ENCODE measurements at places on chromosomes 5 and 9.

DNA sequence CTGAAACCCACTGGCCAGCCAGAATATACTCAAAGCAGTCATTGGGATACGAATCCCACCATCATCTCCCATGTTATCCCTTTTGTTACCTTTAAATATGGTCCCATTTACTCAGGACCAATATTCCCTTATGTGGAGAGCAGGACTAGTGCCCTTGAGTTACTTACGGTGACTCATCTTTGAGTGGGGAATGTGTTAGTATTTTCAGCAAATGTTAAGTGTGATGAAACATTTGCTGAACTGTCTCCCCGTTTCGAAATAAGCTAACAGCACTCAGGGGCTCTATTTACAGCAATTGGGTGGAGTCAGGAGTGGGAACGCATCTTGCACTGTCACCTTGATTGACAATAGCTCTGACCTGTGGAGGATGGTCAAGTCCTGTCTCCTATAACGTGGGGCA, 67.4 kb downstream of the CTSL start:
- DNase-seq: no peak

DNA sequence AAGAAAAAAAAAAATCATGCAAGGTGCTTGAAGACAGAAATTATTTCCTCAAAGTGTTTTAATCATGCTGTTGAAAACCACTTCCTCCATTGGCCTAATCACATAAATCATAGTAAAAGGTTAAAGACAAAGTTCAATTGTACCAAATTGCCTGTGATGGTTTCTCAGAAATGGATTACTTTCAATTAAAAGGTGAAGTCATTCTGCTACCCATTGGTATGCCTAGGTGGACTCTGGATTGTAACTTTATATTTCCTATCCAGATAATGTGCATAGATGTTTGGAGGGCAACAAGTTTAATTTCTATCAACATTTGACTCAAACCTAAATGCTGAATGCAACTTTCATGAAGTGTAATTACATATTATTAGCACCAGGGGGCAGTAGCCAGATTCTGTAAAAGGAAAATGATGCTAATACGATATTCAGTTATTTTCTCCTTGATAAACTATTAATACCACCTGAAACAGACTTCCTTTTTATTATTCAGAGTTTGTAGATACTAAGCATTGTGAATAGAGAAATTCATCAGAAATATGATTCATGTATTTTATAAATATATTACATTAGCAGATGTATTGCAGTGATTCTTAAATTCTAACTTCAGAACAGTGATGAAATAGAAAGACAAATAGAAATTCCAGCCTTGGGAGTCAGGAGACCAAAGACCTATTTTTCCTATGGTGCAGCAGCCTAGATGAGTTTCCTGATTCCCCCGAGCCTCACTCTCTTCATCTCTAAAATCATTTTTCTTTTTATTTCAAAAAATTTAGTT, 148.2 kb downstream of the CAAP1 start:
- DNase-seq: no peak

DNA sequence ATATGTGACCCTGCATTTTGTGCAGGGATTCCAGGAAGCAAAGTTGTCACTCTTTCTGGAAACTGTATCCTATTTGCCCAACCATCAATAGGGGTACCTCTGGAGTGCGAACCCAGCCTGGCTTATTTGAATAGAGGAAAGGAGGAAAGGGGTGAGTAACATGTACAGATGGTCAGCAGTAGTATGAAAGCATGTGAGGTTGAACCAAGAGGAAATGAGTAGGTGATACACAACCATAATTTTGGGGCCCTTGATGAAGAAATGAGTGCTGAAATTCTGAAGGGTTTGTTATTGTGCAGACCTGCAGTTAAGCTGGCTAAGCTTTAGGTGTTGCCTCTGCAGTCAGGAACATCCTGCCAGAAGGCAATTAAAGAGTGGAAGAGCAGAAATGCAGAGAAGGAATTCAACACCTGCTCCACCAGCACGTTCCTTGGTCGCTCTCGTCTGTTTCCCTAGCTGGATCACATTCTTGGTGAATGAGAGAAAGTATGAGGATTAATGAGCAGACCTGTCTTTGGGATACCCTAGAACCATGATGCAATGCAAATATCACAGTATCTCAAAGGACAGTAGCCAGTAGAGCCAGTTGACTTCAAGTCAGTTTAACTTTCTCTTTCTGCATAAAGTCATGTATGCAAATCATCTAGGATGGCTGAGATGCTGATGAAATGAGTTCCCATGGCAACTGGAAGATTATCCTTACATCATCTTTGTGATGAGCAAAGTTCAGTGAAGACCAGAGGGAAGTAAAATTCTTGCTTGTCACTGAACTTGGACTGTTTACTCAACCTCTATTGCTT, 13.2 kb upstream of the IL12B start:
- DNase-seq: no peak

GRCh38 chr5:132439521-132440089, 51.0 kb downstream of the IRF1 start:
- peak; percentile 36 for DNase-seq

DNA sequence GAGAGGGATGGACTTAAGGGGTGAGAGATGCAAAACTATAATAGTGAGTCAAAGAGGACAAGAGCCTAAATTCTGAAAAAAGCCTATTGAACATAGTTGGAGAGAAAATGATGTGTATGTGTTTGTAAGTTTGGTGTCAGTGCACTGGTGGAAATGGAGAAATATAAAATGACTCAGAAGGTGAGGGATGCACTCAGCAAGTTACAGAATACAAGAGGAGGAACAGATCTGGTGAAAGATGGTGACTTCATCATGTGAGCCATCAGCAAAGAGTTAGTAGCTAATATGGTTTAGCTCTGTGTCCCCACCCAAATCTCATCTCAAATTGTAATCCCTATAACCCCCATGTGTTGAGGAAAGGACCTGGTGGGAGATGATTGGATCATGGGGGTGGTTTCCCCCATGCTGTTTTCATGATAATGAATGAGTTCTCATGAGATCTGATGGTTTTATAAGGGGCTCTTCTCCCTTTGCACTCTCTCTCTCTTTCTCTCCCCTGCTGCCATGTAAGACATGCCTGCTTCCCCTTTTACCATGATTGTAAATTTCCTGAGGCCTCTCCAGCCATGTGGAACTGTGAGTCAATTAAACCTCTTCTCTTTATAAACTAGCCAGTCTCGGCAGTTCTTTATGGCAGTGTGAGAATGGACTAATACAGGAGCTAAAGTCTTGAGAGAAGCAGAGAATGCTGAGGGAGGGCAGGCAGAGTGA, 30.4 kb upstream of the FYB1 start:
- no peak for DNase-seq

DNA sequence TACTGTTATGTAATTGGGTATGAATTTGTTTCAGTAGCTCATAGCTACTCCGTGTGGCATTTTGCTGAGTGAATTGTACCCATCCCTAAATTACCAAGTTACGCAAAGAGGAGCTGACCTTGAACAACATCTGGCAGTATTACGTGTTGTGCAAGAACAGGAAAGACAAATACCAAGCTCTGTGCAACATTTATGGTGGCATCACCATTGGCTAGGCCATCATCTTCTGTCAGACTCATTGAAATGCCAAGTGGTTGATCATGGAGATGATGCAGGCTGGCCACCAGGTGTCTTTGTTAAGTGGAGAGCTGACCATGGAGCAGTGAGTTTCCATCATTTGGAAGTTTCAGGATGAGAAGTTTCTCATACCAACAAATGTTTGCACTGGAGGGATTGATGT, 15.0 kb downstream of the ZSWIM6 start:
- DNase-seq: no peak

DNA sequence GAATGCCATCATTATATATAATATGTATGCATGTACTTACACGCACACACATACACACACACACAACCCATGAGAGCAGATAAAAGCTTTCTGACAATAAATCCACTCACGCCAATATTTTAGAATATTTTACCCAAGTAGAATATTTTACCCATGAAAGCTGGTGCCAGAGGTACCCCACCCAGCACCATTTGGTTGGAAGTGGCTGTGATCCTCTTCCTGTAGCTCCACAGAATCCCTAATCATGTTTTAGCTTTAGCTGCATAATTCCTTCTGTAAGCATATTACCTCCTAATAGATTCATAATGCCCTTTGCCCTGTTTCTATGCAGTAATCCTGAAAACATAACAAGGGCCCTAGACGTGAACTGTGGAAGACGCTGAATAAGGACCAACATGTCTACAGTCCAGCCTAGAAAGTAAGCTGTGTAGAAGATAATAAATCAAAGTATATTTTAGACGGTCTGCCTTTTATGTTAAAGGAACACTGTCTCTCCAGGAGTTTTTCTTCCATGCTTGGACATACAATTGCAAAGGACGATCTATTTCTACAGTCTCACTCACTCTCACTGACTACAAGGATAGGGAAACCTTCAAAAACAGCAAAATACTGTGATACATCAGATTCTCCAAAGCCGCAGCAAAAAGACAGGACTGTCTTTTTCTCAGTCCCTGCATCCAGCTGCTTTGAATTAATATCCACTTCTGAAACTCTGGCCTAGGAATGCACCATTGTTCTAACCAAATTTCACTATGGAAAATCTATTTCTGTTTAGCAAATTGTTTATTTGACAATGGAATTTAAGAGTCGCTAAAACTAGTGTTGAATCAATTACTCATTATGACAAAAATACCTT, 98.2 kb downstream of the USP20 start:
- DNase-seq: no peak

DNA sequence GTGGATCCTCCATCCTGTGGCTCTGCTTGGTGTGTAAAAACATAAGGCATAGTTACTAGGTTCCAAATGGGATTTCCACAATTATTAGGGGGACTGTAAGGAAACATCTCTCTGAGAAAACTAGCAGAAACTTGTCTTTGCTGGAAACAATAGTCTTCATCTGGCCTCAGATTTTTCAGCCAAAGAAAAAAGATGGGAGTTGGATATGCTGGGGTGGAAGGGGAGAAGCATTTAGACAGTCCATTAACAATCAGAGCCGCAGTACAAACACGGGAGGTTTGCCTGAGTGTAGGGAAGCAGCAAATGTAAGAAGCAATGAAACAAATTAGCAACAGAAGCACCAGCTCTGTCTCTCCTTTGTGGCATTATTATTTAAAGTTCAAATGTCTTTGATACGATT, 402.7 kb upstream of the ZNF608 start:
- no peak for DNase-seq

GRCh38 chr9:89078860-89079259, 87.6 kb downstream of the S1PR3 start:
- no peak for DNase-seq

DNA sequence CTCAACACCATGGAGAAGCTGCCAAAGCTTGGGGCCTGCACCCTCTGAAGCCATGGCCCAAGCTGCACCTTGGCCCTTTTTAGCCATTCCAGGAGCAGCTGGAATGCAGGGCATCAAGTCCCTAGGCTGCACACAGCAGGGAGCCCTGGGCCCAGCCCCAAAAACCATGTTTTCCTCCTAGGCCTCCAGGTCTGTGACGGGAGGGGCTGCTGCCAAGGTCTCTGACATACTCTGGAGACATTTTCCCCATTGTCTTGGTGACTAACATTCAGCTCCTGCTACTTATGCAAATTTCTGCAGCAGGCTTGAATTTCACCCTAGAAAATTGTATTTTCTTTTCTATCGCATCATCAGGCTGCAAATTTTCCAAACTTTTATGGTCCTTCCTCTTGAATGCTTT, 64.6 kb downstream of the ELOVL7 start:
- DNase-seq: no peak

DNA sequence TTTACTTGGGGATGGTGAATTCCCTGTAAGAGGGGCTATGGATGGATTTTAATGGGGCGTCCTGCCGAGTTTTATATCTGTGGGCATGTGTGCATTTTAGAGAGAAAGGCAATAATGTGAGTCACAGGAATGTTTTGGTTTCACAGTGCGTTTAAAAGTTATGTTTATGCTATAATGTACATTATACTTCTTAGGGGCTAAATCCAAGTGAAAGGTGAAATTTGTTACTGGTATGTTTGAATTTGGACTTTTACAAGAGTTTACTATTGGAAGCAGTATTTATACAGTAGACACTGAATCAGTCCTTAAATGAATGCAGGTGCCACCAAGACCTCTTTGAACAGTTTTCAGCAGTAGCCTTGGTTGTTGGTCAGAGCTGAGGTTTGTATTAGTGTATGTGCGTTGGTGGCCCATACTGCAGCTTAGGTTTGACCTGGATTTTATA, 5.6 kb downstream of the JMY start:
- no peak for DNase-seq

DNA sequence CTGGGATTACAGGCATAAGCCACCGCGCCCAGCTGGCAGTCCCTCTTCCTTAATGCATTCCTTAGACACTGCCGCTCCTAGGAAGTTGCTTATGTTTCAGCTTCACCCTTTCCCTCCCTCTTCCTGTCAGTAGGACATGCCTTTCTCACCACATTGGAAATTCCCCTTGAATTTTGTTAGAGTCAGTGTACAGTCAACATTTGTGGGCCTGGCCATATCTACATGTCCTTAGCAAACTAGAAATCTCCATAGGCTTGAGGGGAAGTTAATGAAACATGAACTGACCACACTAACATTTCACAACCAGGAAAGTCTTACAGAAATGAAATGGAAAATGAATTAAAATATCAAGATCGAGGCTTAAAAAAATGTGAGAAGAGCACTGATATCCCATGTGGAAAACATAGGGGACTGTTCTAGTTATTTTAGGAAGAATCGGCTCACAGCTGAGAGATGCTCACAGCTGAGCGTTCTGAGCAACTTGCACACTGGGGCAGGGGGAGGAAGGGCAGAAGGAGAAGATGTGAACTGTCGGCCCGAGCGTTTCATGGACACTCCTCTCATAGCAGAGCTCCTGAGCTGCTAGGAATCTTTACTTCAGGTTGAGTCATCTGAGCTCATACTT, 21.1 kb upstream of the LVRN start:
- DNase-seq: peak; percentile 68

DNA sequence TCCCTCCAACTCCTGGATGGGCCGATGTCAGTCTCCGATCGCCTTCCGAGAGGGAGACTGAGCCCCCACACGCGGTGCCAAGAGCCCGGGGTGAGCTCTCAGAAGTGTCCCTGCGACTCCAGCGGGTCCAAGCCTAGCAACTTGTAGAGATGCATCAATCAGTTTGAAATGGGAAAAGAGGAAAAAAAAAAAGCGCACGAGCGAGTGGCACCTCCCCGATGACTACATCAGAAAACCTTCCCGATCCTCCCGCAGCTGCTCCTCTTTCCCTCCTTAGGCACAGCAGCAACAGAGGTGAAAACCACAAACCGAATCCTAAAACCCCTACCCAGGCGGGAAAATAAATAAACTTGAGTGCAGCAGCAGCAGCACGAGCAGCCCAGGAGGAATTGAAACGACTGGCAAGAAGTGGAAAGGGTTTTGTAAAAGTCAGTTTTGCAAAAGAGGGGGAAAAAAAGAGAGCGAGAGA, 1.0 kb upstream of the EFNA5 start:
- peak; percentile 55 for DNase-seq

DNA sequence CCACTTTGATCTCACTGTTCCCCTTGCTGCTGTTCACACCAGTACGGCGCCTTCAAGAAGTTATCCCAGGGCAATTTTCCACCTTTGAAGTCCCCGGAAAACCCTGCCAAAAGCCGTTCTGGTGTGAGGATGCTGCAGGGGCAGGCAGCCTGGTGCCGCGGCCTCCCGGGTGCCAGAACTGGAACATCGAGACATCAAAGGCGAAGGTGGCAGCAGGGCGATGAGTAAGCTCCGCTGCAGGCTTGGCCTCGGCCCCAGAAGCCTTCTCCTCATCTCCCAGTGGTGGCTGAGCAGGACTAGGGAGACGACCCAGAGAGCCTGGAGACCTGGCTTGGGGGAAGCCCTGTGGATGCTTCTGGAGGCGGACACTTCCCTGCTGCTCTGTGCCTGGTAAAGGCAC, 115.3 kb upstream of the MSX2 start:
- DNase-seq: no peak

GRCh38 chr5:111934511-111934910, 177.5 kb upstream of the NREP start:
- DNase-seq: no peak

- peak; percentile 79 for DNase-seq
Observed at GRCh38 chr9:91361291-91362050, at the start of gene AUH. TSS of gene AUH (minus strand) at chr9:91361918. CDS start at chr9:91361889, 29 bp downstream.
